Left ventricle myocardium inferior (tissue), 1 donor: ENCODE measurements at places on chromosomes 6 and 20. TPM values are rescaled to one million over a fixed set of nuclear protein-coding genes. Genes with fewer than 3 reads are reported as not detected.
A peak's percentile ranks its signal among the peaks of the same experiment; 100 is the strongest.

SLCO4A1 gene
- total RNA-seq = 12.7 TPM

DNA sequence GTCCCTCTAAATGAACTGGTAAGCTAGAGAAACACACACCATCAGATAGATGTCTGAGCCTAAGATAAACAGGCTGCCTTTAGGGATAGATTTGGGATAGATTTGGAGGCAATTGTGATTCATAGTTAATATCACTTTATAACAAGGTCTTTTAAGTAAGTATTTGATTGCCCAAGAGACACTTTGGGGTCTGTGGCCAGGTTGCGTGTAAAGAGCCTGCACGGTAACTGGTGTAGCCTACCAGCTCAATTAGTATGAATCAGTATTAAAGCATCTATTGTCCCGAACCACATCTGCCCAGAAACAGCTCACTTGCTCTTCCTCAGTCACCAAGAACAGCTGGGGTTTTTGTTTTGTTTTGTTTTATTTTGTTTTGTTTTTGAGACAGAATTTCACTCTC lies 193.3 kb downstream of the SASH1 start:
- no peak overlapping the region for H3K27ac ChIP-seq
- peaks cover 29% of the 10 kb centered on the region for H3K4me1 ChIP-seq
- peaks cover 91% of the 10 kb centered on the region for H3K36me3 ChIP-seq
- DNase-seq = no peak
- H3K27me3 ChIP-seq = no peaks in the 10 kb centered on the region

RAET1L gene
- not detected for total RNA-seq

- H3K4me1 ChIP-seq = no peaks in the 10 kb centered on the region
- DNase-seq = no peak
- no peaks in the 10 kb centered on the region for H3K36me3 ChIP-seq
- no peak overlapping the region for H3K27ac ChIP-seq
Measured at GRCh38 chr6:86969573-86969972, 32.2 kb downstream of the HTR1E start.

DNA sequence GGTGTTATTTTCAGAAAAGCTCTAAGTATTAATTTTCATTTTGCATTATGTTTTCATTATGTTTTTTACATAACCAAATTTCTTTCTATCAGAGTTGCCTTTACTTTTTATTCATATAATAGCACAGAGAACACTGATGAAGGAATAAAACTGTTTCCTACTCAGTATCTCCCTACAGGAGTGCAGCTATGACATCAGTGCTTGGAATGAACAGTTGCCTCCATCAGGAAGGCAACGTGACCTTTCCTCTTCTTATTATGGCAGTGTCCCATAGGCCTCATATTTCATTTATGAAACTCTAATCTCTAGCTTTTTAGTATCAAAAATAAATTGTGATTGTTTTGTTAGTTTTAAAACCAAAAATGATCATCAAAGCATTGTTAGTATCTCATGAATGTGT lies 712.8 kb downstream of the CD109 start:
- no peaks in the 10 kb centered on the region for H3K4me1 ChIP-seq
- no peak for DNase-seq
- no peak overlapping the region for H3K4me3 ChIP-seq
- H3K27ac ChIP-seq = no peak overlapping the region
- no peaks in the 10 kb centered on the region for H3K36me3 ChIP-seq
- H3K27me3 ChIP-seq = no peaks in the 10 kb centered on the region

DNA sequence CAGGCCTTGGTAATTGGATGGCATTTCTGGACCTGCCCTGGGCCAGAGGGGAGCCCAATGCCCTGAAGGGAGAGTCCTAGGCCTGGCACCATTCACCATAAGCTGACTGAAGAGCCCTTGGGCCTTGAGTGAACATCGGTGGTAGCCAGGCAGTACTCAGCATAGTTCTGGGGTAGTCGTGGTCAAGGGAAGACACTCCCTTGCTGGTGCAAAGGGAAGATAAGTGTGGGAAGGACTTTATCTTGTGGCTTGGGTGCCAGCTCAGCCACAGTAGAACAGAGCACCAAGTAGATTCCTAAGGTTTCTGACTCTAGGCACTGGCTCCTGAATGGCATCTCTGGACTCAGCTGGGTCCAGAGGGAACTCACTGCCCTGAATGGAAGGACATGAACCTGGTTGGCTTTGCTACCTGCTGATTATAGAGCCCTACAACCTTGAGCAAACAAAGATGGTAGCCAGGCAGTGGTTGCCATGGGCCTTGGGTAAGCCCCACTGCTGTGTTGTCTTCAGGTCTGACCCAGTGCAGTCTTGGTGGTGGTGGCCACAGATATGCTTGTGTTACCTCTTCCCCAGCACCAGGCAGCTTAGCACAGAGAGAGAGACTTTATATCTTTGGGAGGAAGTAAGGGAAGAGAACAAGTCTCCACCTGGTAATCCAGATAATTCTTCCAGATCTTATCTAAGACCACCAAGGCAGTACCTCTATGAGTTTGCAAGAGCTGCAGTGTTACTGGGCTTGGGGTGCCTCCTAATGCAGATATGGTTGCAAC lies 83.5 kb downstream of the PRDM13 start:
- no peaks in the 10 kb centered on the region for H3K27me3 ChIP-seq
- H3K4me1 ChIP-seq = no peaks in the 10 kb centered on the region
- no peak overlapping the region for H3K27ac ChIP-seq
- no peaks in the 10 kb centered on the region for H3K36me3 ChIP-seq
- DNase-seq = no peak

DNA sequence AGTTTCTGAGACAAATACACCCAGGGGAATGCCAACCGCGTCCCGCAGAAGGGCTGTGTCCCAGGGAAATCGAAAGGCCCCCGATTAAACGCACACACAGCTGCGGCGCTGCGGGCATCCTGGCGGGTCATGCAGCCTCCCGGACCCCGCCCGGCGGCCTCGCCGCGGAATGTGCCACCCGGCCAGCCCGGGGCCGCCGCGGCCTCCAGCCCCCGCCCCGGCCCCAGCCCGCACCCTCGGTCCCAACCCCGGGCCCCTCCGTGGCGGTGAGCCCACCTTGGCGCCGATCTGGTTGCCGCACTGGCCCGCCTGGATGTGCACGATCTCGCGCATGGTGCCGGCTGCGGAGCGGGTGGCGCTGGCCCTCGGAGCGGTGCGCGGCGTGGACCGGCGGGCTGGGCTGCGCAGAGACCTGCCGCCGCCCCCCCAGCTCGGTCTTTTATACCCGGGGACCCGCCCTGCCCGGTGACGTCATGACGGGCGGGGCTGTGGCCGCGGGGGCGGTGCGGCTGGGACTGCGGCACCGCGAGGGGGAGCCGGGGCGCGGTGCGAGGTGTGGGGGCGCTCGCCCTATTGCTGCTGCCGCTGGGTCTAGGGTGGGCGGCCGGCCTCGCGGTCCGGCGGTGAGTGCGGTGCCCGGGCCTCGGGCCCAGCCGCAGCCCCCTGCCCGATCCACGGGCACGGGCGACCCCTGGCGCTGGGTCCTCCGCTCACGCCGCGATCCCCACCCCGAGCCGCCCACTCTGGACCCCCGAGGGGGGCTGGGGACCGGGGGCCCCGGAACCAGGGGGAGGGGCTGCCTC lies at the start of gene TUBB2A:
TUBB2A (minus strand) TSS at position 414 of the 803 bp plus-strand sequence; CDS start at position 333, 81 bp downstream.
- peak within 1 kb of the TSS; percentile 98 for H3K27ac ChIP-seq
- H3K4me3 ChIP-seq = peak within 1 kb of the TSS; percentile 96
- peaks cover 13% of the 10 kb centered on the region for H3K36me3 ChIP-seq
- peak; percentile 85 for DNase-seq
- H3K27me3 ChIP-seq = no peaks in the 10 kb centered on the region

DNA sequence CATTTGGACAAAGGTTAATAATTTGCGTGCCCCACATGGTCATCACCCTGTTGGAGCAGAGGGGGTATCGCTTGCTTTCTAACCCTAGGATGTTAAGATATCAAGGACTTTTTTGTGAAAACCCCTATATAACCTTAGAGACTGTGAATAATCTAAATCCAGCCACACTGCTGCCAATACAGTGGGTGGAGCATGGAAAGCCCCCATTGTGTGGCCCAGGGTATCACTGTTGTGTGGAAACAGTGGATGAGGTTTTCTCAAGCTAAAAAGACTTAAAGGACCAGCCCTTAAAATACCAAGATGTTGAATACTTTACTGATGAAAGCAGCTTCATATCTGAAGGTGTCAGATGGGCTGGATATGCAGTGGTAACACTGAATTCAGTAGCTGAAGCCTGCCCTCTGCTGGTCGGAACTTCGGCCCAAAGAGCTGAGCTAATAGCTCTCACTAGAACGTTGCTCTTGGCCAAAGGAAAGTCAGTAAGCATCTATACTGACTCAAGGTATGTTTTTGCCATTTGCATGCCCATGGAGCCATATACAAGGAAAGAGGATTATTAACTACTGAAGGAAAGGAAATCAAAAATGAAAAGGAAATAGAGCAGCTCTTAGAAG lies 695.2 kb downstream of the PHF3 start:
- DNase-seq = peak; percentile 58
- H3K4me1 ChIP-seq = no peaks in the 10 kb centered on the region
- H3K27ac ChIP-seq = no peak overlapping the region
- no peaks in the 10 kb centered on the region for H3K27me3 ChIP-seq
- no peak overlapping the region for H3K4me3 ChIP-seq
- no peaks in the 10 kb centered on the region for H3K36me3 ChIP-seq

DNA sequence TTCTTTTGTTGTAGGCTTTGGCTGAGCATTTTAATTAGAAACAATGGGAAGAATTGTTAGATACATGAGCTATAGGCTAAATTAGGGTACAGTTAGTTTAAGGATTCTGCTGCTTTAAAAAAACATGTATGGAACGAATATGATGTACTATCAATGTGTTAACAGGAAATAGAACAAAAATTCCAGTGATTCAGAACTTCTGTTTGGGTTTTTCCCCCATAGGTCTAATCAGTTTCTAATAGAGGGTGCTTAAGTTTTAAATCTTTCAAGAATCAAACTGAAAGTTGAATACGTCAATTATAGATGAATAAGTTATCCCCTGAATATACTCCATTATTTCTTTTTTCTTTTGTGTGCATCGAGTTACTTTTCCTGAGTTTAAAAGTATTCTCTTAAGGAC lies 1.9 kb downstream of the TAB2 start:
- H3K36me3 ChIP-seq = no peaks in the 10 kb centered on the region
- no peaks in the 10 kb centered on the region for H3K27me3 ChIP-seq
- no peak for DNase-seq

GRCh38 chr6:88588938-88589337 lies 374.5 kb downstream of the RNGTT start:
- no peak for DNase-seq
- H3K4me1 ChIP-seq = no peaks in the 10 kb centered on the region
- no peak overlapping the region for H3K27ac ChIP-seq
- peaks cover 44% of the 10 kb centered on the region for H3K27me3 ChIP-seq
- no peaks in the 10 kb centered on the region for H3K36me3 ChIP-seq
- H3K4me3 ChIP-seq = no peak overlapping the region

DNA sequence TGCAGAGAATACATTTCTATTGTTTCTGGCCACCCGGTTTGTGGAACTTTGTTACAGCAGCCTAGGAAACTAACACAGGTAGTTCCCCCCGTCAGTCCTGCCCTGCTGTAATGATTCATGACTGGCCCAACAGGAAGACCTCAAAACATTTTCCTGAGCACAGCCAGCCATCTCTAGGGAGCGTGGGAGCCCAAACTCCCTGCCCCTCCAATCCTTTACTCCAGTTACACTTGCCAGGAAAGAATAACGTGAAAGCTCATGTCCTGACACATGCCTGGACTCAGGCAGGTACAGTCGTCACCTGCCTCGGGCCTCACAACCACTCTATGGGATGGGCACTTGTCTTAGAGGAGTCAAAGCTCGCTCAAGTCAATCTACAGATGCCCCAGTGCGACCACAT lies 8.4 kb downstream of the TXNDC5 start:
- H3K27ac ChIP-seq = no peak overlapping the region
- no peaks in the 10 kb centered on the region for H3K27me3 ChIP-seq
- peaks cover 46% of the 10 kb centered on the region for H3K4me1 ChIP-seq
- no peak overlapping the region for H3K4me3 ChIP-seq
- H3K36me3 ChIP-seq = peaks cover 74% of the 10 kb centered on the region

DNA sequence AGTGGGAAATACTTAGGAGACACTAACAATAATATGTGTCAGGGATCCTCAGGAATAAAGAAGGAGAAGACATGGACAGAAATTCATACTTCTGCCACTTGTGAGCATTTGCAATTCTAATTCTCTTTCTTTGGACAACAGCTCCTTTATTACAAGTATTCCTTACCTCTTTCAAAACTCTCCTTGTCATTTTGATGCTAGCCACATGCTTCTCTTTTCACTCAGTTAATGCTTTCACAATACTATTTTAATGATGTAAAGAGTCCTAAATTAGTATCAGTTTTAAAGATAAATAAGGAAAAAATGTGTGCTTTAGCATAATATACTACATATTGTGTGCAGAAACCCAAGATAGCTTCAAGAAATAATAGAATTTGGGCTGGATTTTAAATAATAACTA lies 62.5 kb downstream of the AHI1 start:
- H3K36me3 ChIP-seq = peaks cover 43% of the 10 kb centered on the region
- H3K4me3 ChIP-seq = no peak overlapping the region
- no peak for DNase-seq
- H3K27me3 ChIP-seq = no peaks in the 10 kb centered on the region

SLC17A5 gene
- 5.3 TPM for total RNA-seq

DNA sequence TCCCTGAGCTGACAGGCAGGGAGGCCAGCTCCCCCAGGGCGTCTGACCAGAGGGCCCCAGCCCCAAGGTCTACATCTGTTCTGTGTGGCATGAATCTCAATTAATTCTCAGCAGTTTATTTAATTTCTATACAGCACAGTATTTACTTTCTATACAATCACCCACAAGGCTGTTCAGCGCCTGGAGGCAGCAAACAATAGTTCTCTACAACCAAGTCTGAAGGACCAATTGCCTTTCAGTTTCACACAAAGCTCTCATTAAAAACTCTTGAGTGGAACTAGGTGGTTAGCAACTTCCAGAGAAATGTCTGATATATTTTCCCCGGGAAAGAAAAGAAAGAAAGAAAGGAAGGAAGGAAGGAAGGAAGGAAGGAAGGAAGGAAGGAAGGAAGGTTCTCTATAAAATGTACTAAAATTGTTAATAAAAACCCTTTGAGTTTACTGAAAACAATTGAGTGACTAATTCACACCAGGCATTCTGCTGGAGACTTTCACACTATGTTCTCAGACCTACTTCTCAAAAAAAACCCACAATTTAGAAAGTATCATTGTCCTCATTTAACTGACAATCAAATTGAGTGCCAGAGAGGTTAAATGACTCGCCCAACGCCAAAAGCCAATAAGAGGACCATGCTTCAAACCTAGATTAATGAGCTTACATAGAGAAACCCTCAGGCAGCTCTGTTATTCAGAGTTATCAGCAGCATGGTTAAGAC lies 62.5 kb downstream of the METTL24 start:
- H3K36me3 ChIP-seq = no peaks in the 10 kb centered on the region
- H3K27me3 ChIP-seq = no peaks in the 10 kb centered on the region
- no peak overlapping the region for H3K27ac ChIP-seq
- no peaks in the 10 kb centered on the region for H3K4me1 ChIP-seq
- DNase-seq = no peak

- no peak overlapping the region for H3K4me3 ChIP-seq
- no peak for DNase-seq
- no peaks in the 10 kb centered on the region for H3K27me3 ChIP-seq
- no peak overlapping the region for H3K27ac ChIP-seq
- H3K4me1 ChIP-seq = peaks cover 42% of the 10 kb centered on the region
Measured at GRCh38 chr6:143755301-143755744, 77.6 kb downstream of the PHACTR2 start.

- peak; percentile 52 for DNase-seq
- H3K36me3 ChIP-seq = peaks cover 65% of the 10 kb centered on the region
- H3K27me3 ChIP-seq = no peaks in the 10 kb centered on the region
Measured at GRCh38 chr20:41347523-41348429, 7.2 kb downstream of the LPIN3 start.
